ENCODE measurements at places on chromosomes 1 and 21.

GRCh38 chr21:32198384-32198783, 80.5 kb downstream of the MIS18A start:
- no peak for DNase-seq

- DNase-seq = no peak
Measured at GRCh38 chr1:34164771-34165391, at the start of gene CSMD2. Gene CSMD2, minus strand, starts transcription at chr1:34165230. Its CDS starts 133 bp downstream, at chr1:34165097.

DNA sequence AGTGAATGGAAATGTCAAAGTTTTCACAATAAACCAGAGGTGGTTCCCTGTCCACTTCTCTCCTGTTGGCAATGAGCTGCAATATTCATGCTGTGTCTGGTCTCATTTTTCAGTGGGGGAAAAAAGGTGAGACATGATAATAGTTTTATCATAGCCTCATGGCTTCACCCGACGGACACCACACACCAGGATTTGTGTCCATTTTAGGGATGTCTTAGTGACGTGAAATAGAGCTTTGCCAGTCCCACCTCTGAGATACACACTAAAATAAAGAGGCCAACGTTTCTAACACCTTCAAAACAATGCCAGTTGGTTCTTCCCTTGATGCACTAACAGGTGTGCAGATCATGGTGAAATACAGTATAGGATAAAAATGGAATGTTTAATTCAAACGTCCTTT, 91.5 kb upstream of the TLR5 start:
- DNase-seq = no peak

DNA sequence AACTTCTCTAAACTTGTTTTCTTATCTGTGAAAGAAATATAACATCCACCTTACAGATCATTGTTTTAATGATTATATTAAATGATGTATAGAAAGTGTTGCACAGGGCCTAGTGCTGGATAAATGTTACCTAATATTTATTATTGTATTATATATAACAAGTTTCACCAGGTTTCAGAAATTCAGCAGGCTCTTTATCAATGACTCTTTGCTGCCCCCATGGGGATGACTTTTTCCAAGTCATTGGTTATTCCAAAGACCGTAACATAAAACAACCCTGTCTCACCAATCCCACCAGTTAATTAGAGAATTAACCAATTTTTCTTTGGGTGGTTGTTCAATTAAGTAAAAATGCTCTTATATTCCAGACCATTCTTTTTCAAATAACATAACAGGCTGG, 7.3 kb upstream of the DEDD start:
- no peak for DNase-seq

GRCh38 chr1:113809670-113810602, 2.3 kb downstream of the RSBN1 start:
- DNase-seq = no peak

DNA sequence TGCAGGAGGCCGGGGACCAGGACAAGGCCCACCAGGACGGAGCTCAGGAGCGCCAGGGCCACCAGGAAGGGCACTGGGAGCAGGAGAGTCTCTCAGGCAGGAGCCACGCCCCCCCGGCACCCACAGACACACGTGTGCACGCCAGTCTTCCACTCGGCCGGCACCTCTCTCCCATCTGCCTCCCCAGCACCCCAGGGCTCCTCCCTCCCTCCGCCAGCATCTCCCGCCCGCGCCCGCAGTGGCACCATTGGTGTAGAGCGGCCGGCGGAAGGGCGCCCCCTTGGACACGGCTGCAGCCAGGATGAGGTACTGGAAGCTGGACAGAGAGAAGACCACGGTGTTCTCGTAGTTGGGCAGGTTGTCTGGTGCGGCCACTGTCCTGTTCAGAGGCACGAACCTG, 6.1 kb upstream of the MFAP2 start:
- DNase-seq = no peak

DNA sequence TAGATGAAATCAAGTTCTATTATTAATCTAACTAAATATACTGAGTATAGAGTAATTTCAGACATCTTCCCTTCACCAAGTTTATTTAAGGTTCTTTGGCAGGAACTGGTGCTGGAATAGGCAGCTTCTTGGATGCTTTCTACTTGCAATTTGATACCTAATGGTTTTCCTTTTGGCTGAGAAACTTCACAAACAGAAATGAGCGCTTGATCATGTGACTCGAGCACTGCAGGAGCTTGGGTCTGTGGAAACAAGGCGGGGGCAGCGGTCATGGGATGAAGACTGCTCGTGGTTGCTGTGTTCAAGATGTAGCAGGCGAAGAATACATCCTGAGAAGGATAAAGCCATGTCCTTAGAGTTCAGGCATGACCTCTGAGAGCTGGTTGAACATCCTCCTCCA, 136.8 kb downstream of the PTPRC start:
- DNase-seq = no peak

- no peak for DNase-seq
Measured at GRCh38 chr1:59577774-59578173, 237.0 kb upstream of the HOOK1 start.

- DNase-seq = no peak
Measured at GRCh38 chr1:204383163-204383904, 23.6 kb upstream of the PLEKHA6 start.

GRCh38 chr1:231918239-231919015, 291.8 kb downstream of the DISC1 start:
- DNase-seq = no peak

DNA sequence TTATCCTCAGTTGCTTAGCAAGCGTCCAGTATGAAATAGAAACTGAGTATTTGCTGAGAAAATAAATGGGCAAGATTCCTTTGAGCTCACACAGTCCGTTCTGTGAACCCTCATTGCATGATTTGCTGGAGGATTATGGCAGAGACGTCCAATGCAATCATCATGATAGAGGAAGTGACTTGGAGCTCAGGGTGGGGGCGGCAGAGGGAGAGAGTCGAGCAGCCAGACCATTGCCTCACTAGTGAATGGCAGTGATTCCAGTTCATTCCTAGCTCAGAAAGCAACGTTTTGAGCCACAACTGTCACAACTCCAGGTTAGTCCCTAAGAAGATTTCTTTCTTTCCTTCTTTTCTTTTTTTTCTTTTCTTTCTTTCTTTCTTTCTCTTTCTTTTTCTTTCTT, 27.5 kb upstream of the COL9A2 start:
- DNase-seq = no peak

DNA sequence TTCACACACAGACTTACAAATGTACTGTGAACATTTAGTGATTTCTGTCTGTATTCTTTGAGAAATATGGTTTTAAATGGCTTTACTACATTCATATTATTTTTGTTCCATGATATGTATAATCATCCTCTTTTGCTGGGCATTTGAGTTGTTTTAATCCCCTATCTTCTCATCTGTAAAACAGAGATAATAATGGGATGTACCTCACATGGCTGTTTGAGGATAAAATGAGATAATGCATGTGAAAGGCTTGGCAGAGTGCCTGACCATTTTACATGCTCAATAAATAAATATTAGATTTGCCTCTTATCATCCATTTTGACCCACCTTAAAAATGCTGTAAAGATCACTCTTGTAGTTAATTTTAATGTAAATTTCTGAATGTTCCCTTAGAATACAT, 197.2 kb downstream of the C1orf94 start:
- no peak for DNase-seq

- no peak for DNase-seq
Measured at GRCh38 chr1:17437580-17438317, 1.7 kb downstream of the RCC2 start.

GRCh38 chr1:38340409-38340808, 293.8 kb upstream of the POU3F1 start:
- no peak for DNase-seq

DNA sequence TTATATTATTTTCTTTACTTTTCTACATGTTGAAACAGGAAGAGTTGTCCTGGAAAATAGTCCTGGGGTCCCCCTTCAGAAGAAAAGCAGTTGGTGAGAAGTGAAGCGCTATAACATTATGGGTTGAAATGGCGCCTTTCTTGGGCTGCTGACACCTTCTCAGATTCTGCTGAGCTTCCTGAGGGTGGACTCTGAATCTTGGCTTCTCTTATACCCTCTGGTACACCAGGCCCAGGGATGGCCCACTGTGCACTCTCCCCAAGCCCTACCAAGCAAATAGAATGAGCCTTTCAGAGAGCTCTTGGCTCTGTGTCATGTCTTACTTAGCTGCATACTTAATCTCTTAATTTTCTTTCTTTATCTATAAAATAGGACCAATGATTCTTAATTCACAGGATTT, 42.3 kb downstream of the CD247 start:
- no peak for DNase-seq

- no peak for DNase-seq
Measured at GRCh38 chr21:17334484-17334883, 178.4 kb upstream of the CXADR start.

DNA sequence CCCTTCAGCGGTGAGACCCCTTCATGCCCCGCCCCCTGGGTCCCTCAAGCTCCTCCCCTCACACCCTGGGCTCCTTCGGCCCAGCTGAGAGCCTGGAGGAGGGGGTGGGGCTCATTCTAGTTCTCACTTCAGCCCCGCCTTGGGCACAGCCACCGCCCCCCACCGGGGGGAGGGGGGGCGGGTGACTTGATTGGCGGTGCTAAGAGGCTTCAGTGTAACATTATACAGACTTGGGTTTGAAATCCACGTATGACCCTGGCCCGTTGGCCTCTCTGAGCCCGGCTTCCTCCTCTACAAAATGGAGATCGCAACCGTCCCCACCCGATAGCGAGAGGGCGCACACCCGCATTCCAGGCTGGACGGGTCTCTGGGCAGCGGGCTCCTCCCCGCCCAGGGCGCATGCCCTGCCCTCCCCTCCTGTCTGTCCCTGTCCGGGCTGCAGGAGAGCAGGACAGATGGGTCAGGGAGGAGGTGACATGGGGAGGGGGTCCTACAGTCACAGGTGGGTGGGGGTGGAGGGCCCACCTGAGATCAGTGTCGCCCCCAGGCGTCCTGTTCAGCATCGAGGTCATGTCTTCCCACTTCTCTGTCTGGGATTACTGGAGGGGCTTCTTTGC, 5.1 kb downstream of the CLCNKB start:
- no peak for DNase-seq

DNA sequence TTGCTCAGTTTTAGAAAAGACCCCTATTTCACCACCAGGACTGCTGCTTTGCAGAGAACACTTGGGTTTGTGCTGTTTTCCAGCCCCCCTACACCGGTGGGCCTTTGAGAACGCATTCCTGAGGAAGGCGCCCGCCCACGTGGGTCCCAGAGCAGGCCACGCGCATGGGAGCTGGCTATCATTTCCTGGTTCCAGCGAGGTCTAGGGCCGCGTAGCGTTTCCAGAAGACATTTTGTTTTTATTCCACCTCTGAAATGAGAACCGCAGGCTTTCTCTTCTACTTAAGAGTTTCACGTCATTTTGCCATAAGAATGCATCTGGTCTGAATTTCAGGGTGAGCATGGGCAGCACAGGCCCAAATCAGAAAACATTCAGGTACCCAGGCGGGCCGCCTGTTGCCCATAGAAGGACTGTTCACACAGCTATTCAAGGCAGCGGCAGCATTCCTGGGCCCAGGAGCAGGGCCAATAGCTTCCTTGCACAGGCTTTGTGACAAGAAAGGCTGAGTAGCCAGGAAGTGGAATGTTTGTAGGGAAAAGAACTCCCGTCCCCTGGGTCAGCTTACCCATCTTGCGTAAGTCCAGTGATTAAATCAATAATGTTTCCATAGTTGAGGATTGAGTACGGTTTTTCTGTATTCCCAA, 1.4 kb upstream of the KLHL21 start:
- no peak for DNase-seq

DNA sequence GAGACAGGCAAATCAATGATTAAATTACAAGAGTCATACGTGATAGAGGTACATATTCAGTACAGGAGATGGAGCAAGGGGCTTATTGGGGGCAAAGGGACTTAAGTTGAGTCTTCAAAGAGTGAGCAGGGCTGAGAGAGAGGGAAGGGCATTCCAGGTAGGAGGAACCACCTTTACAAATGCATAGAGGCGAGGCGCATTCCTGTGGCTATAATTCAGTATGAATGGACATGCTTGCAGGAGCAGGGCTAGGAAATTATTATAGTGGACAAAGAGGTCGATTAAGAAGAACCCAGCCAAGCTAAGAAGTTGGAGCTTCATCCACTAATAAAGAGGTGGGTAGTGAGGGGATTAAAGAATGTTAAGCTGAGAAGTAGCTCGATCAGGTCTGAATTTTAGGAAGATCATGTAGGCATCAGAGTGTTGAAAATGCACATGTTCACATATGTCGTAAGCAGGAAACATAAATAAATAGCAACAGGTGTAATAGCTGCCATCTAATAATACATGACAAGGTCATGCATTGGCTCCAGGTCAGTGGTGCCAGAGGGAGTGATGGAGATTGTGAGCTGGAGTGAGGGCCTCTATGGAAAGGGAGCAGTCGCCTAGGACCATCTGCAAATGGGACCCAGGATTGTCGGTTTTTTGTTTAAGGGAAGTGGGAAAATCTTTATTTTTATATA, 12.0 kb upstream of the HNRNPU start:
- no peak for DNase-seq

DNA sequence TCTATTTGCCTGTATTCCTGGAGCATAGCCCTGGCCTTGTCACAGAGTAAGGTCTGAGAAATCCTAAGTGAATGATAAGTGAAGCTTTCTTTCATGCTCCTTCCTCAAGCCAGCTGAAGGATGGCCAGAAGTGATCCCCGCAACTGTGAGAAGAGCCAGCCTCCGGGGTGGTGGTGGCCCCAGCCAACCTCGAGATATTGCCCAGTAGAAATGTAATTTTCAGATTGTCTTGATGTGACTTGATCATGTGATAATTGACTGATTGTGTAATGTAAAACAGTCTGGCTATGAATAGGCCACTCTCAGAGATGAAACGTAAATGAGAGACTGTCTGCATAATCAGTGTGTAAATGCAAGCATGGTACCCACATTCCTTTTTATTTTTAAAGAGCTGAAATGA, 242.4 kb upstream of the CAMK1G start:
- DNase-seq = no peak

GRCh38 chr1:245906207-245906606, 600.9 kb downstream of the SMYD3 start:
- no peak for DNase-seq

DNA sequence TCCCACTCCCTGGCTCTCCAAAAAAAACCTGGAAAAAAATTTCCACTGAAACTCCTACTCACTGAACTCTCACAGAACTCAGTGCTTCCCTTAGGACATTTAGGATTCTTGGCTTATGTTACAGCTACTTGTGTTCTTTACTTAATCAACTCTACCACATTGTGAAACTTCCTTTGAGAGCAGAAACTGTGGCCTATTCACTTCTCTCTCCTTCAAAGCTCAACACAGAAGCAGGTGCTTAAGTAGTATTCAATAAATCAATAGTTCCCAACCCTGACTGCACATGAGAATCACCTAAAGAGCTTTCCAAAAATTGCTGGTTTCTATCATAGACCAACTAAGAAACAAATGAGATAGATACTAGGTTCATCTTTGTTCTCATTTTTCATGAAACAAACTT, 67.9 kb upstream of the DMRTA2 start:
- DNase-seq = no peak

DNA sequence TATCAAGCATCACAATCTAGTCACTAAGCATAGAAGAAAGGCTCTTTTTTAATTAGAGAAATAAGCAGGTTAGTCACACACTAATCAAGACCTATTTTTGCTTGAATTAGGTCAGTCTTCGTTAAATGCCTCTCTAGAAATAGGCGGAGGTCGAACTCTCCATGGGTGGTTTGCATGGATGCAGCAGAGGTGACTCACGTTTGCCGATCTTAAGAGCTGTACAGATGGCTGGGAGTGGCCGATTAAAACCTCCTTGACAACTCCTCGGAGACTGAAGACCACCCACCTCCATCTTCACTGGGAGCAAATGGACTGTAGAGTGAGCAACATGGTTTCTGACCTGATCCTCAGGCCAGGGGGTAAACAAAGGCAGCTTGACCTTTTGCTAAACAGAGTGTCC, 249.3 kb downstream of the ZNF648 start:
- DNase-seq = no peak

GRCh38 chr1:200184196-200184595, 156.7 kb downstream of the NR5A2 start:
- no peak for DNase-seq

Measured in cortex of kidney (tissue), 1 donor.